ENCODE measurements at places on chromosomes 1 and 21.

- no peak for DNase-seq
Measured at GRCh38 chr1:181112071-181112929, 23.8 kb downstream of the IER5 start.

GRCh38 chr1:26358411-26359384 lies 4.8 kb upstream of the CRYBG2 start:
- peak; percentile 33 for DNase-seq

DNA sequence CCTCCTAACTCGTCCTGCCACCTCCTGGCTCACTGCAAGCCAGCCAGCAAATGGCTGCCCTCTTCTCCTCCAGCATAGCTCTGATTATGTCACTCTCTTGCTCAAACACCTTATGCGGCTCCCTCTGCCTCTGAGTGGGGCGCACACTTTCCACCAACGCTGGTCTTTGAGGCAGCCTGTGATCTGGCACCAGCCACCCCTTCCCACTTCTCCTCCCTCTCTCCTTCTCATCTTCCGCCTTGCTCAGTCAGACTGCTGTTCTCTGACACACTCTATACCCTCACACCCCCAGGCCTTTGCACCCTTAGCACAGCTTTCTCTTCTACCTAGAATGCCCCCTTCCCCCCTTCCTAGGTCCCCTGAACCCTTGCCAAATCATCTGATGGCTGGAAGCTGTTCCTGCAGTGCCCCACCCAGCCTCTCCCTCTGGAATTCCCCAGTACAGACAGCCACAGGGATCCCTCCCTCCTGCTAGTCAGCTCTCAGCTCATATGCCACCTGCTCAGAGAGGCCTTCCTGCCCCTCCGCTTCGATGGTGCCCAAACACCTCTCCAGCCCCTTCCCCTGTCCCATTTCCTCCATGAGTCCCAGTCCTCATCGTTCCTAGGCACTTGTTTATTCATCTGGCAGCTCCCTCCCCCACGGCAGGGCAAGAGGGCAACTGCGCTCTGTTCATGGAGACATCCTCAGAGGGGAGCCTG lies 21.7 kb upstream of the PEF1 start:
- DNase-seq = no peak

- no peak for DNase-seq
Measured at GRCh38 chr1:107532318-107532717, 391.5 kb downstream of the NTNG1 start.

DNA sequence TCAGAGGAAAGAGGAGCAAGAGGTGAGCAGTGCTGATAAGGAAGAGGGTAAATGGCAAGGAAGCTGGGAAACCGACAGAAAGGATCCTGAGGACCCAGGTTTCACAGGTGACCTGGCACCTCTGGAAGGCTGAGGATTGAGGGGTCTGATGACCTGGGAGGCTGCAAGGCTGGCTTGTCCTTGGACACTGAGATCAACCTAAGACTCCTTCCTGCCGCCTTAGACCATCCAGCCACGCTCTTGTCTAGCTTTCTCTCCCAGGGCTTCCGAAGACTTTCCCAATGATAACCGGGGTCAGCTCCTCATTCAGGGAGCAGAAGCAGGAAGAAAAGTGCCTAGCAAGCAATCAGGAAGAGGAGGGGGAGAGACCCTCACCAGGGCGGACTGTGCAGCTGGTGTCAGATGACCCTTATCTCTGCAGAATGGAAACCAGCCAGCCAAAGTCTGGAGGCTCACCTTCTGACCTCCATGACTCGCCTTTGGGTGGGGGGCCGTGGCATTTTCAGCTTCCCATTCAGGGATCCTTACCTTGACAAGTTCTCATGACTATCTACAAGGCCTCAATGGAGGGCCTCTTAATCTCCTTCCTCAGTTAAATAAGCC lies 77.7 kb downstream of the CAPZB start:
- no peak for DNase-seq

- no peak for DNase-seq
Measured at GRCh38 chr1:59027177-59027576, 243.3 kb upstream of the JUN start.

- DNase-seq = no peak
Measured at GRCh38 chr1:196951711-196952394, 8.3 kb downstream of the CFHR2 start.

DNA sequence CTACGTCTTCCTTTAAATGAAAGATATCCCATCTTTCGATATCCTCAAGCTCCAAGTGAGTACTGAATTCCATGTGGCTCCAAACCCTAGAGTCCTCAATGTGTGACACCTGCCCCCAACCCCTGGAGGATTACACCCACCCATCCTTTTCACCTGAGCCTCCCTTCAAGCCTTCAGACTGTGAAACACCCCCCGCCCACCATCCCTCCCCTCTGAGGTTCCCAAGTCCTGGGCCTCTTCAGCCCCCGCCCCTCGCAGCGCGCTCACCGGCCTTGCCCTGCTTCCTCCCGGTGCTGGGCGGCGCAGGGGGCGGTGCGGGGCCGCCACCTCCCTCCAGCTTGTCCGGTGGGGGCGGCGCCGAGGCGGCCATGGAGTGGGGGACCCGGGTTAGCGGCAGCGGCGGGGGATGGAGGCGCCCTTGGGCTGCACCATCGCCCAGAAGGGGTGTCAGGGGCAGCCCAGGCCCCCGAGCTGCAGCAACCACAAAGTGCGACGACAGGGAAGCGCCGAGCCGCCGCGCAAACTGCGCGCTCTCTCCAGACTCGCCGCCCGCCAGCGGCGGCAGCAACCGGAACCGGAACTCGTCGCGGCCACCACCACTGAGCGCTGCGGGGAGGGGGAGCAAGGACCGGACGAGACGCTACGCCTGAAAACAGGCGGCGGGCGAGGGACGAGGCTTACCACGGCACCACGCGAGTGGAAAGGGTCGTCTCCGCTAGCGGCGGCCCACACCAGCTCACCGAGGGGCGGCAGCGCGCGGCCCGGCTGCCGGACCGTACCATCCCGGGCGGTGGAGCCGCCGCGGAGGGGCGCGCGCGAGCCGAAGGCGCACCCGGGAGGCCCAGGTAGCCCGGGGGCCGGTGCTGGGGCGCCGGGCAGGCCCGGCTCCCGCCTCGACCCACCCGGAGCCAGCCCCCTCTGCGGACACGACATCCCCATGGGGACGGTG lies at the start of gene PYGO2:
Gene PYGO2, minus strand, starts transcription at position 576 of the 949 bp plus-strand sequence. Its CDS starts 206 bp downstream, at position 370.
- peak; percentile 79 for DNase-seq

- peak; percentile 67 for DNase-seq
Measured at GRCh38 chr1:6423321-6423999, 1.1 kb upstream of the ESPN start.

- DNase-seq = no peak
Measured at GRCh38 chr1:225872075-225872430, 10.1 kb downstream of the TMEM63A start.

DNA sequence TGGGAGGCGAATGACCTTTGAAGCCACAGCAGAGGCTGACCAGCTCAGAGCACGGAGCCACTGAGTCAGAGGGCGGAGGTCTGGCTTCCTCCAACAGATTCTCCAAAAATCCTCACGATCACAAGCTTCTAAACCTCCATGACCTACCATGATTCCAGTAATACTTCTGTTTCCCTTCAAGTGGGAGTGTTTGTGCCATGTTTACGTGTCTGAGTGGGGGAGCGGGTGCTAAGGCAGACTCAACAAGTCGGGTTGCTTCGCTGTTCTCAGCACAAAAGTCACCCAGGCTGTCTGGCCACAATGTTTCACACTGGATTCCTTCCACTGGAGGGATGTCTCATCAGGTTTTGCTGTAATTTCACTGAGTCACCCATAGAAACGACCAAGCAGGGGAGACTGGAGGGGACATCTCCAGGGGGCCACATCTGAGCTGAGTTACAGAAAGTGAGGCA lies 86.2 kb downstream of the SLC66A1 start:
- no peak for DNase-seq

GRCh38 chr21:45132841-45133573 lies 58.6 kb downstream of the ADARB1 start:
- no peak for DNase-seq

DNA sequence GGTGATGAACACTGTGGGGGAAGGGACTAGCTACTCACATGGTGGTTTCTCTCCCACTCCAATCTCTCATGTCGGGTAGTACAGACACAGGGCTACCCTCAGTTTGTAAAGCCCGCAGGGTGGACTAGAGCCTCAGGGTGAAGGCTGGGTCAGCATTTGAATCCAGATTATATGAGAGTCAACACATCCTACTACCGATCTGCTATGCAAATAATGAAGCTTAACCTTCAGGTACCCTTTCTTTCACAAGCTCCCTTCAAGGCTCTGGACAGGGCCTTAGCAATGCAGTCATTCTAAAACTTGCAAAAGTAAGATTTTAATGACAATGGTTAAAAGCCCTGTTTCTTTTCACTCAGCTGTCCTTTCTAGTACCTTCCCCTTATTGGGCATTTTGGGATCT lies 5.5 kb upstream of the ZBED6 start:
- DNase-seq = no peak

DNA sequence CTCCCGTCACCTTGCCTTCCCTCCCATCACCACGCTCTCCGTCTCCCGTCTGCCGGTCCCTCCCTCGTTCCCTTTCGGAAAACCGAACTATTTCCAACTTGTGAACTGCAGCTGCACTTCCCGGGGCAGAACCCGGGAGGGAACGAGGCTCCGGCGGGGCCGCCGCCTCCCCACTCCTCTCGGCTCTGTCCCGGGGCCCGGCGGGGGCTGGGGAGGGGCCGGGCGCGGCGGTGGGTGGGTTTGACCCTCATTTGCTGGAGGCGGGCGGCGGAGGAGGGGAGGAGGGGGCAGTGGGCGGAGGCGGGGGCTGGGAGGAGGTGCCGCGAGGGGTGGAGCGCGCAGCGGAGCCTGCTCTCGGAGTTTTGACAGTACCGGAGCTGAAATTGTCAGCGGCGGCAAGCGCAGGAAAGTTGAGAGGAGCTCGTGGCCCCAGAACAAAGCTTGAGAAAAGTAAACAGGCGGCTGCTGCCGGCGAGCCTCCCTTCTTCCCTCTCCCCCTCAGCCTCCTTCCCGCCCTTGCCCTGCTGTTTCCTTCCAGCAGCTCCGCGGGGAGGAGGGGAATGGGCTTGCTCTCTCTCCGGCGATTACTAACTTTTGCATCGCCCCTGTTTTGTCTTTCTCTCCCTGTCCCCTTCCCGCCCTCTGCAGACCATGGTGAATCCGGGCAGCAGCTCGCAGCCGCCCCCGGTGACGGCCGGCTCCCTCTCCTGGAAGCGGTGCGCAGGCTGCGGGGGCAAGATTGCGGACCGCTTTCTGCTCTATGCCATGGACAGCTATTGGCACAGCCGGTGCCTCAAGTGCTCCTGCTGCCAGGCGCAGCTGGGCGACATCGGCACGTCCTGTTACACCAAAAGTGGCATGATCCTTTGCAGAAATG lies 2.9 kb downstream of the LMO4 start:
- DNase-seq = no peak

- no peak for DNase-seq
Measured at GRCh38 chr21:42913476-42913875, 12.0 kb downstream of the ERVH48-1 start.

GRCh38 chr1:113012149-113012548 lies 56.2 kb upstream of the SLC16A1 start:
- DNase-seq = no peak

DNA sequence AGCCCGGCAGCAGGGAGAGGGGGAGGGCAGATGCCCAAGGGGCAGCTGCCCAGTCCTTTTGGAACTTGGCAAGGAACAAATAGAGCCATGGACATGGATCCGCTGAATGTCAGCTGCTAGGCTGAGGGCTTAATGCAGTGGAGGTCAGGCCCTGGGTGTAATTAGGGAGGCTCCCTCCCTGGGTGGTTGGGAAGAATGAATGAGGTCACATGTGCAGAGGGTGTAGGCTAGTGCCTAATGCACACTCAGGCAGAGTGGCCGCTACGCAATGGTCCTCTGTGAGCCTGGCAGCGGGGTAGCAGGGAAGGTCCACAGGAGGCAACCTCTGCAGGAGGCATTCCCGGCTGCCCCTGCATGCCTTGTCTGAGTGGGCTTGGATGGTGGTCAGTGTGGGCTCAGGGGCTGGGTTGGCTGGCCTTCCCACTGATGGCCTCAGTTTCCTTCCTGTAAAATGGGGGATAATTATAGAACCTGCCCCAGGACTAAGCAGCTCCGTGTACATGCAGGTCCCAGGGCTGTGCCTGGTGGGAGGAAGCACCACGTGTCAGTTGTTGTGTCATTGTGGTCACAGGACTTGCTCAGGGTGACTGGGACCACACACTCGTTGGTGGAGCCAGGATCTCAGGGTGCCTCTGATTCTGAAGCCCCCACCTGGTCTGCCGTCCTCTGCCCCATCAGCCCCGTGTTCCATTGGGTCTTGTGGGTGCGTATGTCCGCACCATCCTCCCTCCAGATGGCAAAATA lies 81.6 kb upstream of the ACTL8 start:
- DNase-seq = no peak

DNA sequence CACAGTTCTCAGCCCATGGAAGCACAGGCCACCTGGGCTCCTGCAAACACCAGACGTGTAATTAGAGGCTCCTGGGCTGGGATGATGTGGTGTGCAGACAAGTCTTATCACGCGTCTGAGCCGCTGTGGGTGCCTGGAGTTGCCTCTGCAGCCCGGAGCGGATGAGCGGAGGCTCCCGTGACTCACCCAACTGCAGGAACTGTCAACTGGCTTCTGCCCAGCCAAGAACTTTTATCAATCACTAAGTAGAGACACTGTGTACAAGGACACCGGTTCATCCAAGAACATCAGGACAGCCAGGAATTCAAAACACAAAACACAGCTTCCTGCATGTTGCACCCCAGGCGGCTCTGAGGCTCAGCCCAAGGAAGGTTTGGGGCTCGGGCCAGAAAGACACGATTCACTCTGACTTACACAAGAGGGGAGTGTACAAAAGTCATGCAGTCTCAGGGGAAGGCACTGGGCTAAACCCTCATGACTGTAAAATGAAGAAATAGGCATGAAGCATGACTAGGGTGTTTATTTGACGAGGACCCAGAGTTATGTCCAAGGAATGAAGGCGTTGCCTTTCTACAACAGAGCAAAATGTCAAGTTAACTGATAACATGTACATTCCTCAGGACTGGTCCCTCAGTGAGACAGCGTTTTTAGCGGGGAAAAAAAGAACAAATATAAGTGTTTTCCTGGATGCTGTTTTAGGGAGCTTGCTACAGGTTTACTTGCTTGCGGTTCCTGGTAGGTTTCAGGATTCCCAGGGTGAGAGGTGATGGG lies 21.1 kb downstream of the ERRFI1 start:
- DNase-seq = no peak
